CD4-positive, alpha-beta T cell treated with Interleukin-17A for 1 hour (primary cell): ENCODE measurements at places on chromosomes 12 and 14.
A peak's percentile ranks its signal among the peaks of the same experiment; 100 is the strongest.

GRCh38 chr14:71593966-71594365 lies 338.3 kb upstream of the RGS6 start:
- no peak for DNase-seq

GRCh38 chr12:12477532-12477890 lies 85.2 kb downstream of the DUSP16 start:
- DNase-seq: no peak

DNA sequence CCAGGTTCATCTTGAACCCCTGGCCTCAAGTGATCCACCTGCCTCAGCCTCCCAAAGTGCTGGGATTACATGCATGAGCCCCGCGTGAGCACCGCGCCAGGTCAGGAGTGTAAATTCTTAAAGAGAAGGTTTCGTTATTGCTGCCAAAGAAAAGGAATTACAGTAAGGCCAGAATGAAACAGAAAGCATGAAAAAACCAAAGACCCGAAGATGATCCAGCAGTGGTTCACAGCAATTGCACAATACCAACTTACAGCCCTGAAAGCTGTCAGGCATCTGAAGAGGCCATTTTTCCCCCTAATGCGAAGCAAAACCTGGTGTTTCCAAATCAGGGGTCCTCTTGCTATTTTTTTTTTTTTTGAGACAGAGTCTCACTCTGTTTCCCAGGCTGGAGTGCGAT lies 10.3 kb downstream of the RBM23 start:
- no peak for DNase-seq

- no peak for DNase-seq
Observed at GRCh38 chr14:62847168-62847567, 198.1 kb downstream of the KCNH5 start.

DNA sequence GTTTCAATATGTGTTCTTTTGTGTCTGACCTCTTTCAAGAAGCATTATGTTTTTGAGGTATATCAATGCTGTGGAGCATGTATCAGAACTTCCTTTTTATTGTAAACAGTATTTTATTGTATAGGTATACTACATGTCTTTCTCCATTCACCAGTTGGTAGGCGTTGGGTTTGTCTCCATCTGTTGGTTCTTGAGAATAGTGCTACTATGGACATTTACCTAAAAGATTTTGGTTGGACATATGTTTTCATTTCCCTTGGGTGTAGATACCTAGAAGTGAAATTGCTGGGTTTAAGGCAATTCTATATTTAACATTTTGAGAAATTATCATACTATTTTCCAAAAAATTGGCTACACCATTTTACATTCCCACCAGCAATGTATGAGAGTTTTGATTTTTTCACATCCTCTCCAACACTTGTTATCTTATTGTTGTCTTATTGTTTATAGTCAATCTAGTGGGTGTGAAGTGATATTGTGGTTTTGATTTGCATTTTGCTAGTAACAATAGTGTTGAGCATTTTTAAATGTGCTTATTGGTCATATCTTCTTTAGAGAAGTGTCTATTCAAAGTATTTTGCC lies 409.2 kb downstream of the IPO8 start:
- DNase-seq: no peak

- DNase-seq: no peak
Observed at GRCh38 chr12:131090274-131091210, 136.8 kb downstream of the ADGRD1 start.

- DNase-seq: peak; percentile 48
Observed at GRCh38 chr12:14956024-14956891, 5.1 kb downstream of the ARHGDIB start.

DNA sequence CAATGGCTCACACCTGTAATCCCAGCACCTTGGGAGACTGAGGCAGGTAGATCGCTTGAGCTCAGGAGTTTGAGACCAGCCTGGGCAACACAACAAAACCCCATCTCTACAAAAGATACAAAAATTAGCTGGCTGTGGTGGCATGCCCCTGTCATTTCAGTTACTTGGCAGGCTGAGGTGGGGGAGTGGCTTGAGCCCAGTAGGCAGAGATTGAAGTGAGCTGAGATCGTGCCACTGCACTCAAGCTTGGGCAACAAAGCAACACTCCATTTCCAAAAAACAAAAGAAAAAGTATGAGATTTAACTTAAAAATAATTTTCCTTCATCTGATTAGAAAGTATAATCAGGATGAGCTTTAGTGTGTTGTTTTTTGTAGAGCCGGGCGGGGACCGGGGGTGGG lies 47.9 kb upstream of the BCAT1 start:
- no peak for DNase-seq

DNA sequence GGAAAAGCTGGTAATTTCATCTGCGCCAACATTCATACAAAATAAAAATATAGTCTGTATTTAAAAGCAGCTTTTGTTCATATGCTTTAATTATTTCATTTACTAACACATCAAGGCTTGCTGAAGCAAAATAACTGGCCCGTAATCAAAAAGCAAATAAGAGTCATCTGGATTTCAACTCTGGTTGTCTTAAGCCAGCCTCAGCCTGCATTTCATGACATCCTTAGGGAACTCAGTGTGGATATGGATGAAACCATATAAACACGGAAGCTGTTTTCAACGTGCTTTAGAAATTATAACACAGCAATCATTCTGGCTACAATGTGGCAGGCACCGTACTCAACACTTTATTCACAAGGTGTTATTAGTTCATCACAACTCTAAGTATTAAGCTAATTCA lies 852 bp downstream of the COX16 start:
- no peak for DNase-seq

GRCh38 chr14:53915364-53916014 lies 41.1 kb downstream of the BMP4 start:
- no peak for DNase-seq
